ENCODE measurements at places on chromosomes 11 and 22.

GRCh38 chr11:73649206-73649605 is 2.8 kb downstream of the PLEKHB1 start:
- no peak for DNase-seq

DNA sequence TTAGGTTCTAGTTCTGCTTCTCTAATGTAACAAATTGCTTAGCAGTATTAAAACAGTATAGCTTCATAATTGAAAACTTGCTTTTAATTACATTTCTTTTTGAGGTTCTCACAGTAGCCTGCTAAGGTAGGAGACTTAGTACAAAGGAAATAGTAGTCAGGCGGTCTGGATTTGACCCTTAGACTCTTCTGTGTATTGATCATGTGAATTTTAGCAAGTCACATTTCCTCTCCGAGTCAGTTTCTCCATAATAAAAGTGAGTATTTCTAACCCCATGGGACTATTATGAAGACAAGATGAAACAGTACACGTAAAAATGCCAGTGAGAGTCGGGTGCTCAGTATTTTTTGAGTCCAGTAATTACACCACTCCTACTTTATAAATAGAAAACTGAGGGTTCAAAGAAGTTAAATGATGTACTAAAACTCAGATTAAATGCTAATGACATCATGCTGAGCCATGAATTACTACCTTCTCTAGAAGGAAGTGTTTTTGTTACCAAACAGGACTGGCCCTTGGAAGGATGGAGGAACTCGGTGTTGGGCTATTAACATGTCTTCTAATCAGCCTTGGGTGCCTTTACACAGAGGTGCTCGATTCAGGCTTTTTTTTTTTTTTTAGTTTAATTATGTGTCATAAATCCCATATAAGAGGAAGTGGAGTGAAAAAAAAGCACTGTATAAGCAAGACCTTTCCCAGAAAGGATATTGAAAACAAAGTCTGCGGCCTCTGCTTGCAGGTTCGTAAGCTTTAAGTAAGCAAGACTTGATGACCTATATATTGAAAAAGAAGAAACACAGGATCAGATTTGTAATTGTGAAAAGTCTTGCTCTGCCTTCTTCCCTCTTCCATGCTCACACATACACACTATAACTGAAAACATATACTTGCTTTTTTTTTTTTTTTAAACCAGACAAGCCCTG is 109.0 kb downstream of the EMSY start:
- DNase-seq = no peak

DNA sequence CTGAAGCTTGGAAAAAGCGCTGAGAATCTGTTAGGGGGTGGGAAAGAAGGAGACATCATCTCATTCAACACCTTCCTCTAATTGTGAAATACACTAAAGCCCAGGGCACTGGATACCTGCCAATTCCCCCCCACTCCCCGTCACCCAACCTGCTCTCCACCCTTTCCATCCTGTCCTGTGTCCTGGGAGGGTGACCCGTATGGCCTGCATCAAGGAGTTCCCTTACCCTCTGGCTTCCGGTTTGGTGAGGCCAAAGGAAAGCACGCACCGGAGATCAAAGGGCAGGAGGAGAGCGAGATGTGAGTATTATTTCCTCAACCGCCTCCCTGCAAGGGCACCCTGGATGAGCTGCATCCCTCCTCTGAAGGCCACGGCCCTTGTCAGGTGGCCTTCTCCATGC is 65.0 kb upstream of the PTPRJ start:
- no peak for DNase-seq

- DNase-seq = no peak
These were observed 35.3 kb downstream of the MAP6 start for GRCh38 chr11:75633409-75634066.

- DNase-seq = no peak
These were observed 76.8 kb downstream of the JAM3 start for GRCh38 chr11:134145715-134146114.

GRCh38 chr11:59259047-59259446 is 46.3 kb upstream of the MPEG1 start:
- no peak for DNase-seq

GRCh38 chr11:13923182-13923581 is 39.3 kb upstream of the SPON1 start:
- no peak for DNase-seq

DNA sequence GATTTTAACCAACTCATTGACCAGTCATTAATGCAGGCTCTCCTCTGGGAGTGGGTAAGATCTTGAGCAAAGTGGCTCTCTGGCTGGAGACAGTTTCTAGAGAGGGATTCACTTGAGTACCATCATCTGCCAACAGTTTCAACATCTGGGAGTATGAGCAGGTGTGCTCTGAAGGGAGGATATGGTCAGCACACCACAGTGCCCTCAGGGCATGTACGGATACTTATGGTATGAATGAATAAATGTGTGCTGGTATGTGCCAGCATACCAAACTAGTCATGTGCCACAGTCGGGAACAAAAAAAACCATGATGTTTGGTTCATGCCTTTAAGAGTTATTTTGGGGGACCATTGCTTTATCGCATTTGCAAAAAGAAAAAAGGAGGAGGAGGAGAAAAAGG is 1197.5 kb upstream of the TENM4 start:
- DNase-seq = no peak

DNA sequence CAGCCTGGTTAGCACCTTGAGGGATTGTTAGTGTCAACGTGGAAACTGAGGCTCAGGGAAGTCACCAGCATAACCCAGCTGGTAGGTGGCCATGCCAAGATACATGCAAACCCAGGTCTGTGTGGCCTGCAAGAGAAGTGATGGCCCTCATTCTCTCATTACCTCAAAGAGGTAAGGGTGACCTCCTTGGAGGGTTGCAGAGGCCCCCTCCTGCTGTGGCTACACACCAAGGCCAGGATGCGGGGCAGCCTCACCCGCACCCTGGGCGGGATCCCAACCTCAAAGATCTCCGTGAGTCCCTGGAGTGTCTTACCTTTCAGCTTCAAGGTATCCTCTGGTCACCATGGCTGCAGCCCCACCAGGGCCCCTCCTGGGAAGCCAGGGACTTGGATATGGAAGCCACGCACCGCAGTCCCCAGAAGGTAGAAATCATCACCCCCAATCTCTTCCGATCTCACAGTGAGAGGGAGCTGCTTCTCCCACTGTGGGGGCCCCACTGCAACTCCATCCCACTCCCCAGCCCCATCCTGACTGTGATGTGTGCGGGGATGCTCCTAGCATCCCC is 95.4 kb downstream of the MORC2 start:
- no peak for DNase-seq

GRCh38 chr11:132137981-132138313 is 767.5 kb downstream of the NTM start:
- DNase-seq = no peak

GRCh38 chr11:59660621-59661020 is 8.2 kb downstream of the PATL1 start:
- DNase-seq = no peak
